ENCODE measurements at places on chromosomes 2 and 18. TPM values are rescaled to one million over a fixed set of nuclear protein-coding genes. Genes with fewer than 3 reads are reported as not detected.

Gene SMAD2
- 98.2 TPM for total RNA-seq

Gene AAMP
- 174 TPM for total RNA-seq

Gene TANK
- 33.6 TPM for total RNA-seq

Gene IL1A
- 2.4 TPM for total RNA-seq

Gene CYBRD1
- total RNA-seq, result 8.8 TPM

Gene THSD7B
- 0.04 TPM for total RNA-seq

Gene SERPINB11
- total RNA-seq, result not detected

Gene STPG4
- total RNA-seq, result not detected

Gene STAMBP
- total RNA-seq, result 42.5 TPM

Gene SKA1
- total RNA-seq, result 4.1 TPM

Gene COX7A2L
- 250 TPM for total RNA-seq

Gene SGPP2
- total RNA-seq, result 29.1 TPM

Gene SLC25A12
- total RNA-seq, result 9.1 TPM

Gene TEX44
- not detected for total RNA-seq

Gene KLHL14
- total RNA-seq, result 3.6 TPM

Data from kidney epithelial cell (primary cell).